Transverse colon (tissue), 4 donors: ENCODE measurements at places on chromosomes 11 and 22. TPM values are rescaled to one million over a fixed set of nuclear protein-coding genes. Genes with fewer than 3 reads are reported as not detected.

DNA sequence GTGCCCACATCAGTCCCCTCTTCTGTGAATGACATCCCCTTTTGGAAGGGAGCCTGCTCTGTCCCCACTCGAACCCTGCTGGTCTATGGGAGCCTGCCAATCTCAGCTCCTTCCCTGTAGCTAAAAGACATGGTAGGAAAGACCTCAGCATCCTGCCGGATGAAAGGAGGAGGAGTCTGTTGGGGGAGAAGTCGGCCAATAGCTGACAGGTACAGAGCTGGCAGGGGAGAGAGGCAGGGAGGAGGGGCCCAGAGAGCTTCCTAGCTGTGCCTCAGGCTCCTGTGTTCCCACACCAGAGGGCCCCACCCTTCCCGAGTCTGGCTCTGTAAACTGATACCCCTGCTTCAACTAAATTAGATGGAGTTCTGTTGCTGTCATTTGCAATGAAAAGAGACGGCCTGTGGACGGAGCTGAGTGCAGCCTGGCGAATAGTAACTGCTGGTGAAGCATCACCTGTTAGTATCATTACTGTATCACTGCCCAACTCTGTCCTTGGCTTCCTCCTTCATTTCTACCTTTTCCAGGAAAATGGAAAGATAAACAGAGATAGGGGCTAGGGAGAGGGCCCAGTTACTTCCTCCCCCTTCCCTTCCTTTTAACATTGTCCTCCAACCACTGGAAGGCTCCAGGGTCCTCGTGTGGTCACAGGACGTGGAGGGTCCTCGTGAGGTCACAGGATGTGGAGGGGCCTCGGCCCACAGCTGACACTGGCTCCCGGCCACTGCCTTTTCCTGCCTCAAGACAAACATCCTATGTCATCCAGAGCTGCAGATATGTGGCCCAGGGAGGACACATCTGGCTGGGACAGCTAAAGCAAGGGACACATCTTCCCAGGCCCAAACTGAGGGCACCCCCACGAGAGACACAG is 15.1 kb downstream of the FXYD6 start:
- H3K4me1 ChIP-seq = peaks cover 31% of the 10 kb centered on the region
- DNase-seq = no peak
- H3K27ac ChIP-seq = peak overlapping the region; percentile 46
- H3K27me3 ChIP-seq = no peaks in the 10 kb centered on the region
- no peaks in the 10 kb centered on the region for H3K36me3 ChIP-seq
- H3K4me3 ChIP-seq = no peak overlapping the region

- no peaks in the 10 kb centered on the region for H3K36me3 ChIP-seq
- H3K27ac ChIP-seq = no peak overlapping the region
- no peaks in the 10 kb centered on the region for H3K27me3 ChIP-seq
Observed at GRCh38 chr11:30987819-30988218, 381.7 kb downstream of the DCDC1 start.

DNA sequence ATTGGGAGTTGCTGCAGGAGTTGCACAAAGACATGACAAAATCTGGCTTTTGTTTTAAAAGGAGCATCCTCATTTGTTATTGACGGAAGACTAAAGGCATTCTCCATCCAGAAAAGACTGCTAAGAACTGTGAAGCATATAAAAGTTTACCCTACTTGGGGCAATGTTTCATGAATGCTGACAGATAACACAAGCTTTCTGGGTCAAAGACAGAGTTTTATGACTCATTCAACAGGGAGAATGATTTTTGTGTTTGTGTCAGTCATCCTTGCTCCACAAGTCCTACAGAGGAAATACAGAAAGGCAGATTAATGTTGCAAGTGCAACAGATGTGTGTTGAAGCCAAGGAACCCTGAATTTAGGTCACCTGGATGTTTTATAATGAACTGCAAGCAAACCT is 2.5 kb downstream of the GLYATL1 start:
- H3K4me3 ChIP-seq = no peak overlapping the region
- H3K27ac ChIP-seq = no peak overlapping the region
- H3K4me1 ChIP-seq = no peaks in the 10 kb centered on the region
- no peak for DNase-seq
- no peaks in the 10 kb centered on the region for H3K27me3 ChIP-seq

Gene ARHGAP8
- 31.1 TPM for total RNA-seq
